ENCODE measurements at places on chromosomes 3 and 15.
A peak's percentile ranks its signal among the peaks of the same experiment; 100 is the strongest.

DNA sequence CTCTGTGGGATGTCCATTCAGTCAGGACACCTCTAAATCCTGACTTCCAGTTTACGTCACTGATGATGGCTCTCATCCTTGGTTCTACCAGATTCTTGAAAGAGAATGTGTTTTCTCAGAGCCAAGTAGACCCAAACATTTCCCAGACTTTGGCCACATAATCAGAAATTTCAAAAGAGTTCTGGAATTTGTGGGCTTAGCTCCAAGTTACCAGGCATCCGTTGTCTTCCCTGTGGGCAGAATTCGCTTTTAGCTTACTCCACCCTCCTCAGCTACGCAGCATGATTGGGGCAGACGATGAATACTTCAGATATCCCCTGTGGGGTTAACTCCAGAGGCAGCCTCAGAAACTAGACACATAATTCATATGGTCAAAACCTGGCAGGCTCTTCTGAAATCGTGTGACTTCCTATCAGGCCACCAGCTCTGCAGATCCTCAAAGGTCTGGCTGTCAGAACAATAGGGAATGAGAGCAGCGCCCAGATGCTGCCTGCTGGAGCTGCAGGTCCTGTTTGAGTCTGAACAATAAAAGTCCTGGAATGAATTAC is 30.6 kb downstream of the CRTC3 start:
- DNase-seq: peak; percentile 85

- DNase-seq: no peak
Measured at GRCh38 chr3:122578069-122578740, 755 bp downstream of the PARP15 start.

GRCh38 chr3:14082108-14082657 is 42.5 kb downstream of the CHCHD4 start:
- DNase-seq: no peak

- no peak for DNase-seq
Measured at GRCh38 chr3:45225465-45226205, 452 bp downstream of the TMEM158 start.

- DNase-seq: no peak
Measured at GRCh38 chr15:26724381-26725150, 48.3 kb downstream of the GABRB3 start.

DNA sequence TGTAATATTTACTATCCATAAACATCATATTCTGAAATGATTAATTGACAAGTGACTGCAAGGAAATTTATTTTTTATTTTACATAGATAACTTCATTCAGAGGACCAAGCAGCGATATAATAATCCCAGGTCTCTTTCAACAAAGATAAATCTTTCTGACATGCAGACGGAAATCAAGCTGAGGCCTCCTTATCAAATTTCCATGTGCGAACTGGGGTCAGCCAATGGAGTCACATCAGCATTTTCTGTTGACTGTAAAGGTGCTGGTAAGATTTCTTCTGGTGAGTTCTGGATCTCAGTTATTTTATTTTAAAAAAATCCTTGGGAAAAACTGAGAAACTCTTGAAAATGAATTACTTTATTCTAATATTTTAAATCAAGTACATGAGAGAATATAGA is 23.3 kb downstream of the SEC22A start:
- no peak for DNase-seq

GRCh38 chr15:88678755-88679154 is 39.9 kb downstream of the ISG20 start:
- DNase-seq: no peak

All from fibroblast of skin of left biceps (primary cell).